ENCODE measurements at places on chromosomes 6 and 20.

GRCh38 chr6:3409699-3410384 lies 47.0 kb downstream of the SLC22A23 start:
- no peak for DNase-seq

DNA sequence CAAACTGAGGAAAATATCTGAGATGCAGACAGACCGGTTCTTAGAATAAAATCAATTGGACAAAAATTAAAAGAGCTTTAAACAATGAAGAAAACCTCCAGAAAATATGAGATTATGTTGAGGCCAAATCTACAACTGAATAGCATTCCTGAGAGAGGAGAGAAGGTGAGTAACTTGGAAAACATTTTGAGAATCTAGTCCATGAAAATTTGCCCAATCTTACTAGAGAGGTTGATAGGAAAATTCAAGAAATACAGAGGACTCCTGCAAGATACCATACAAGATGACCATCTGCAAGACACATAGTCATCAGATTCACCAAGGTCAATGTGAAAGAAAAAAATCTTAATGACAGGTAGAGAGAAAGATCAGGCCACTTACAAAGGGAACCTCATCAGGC lies 437.7 kb upstream of the ADGRB3 start:
- DNase-seq = no peak

DNA sequence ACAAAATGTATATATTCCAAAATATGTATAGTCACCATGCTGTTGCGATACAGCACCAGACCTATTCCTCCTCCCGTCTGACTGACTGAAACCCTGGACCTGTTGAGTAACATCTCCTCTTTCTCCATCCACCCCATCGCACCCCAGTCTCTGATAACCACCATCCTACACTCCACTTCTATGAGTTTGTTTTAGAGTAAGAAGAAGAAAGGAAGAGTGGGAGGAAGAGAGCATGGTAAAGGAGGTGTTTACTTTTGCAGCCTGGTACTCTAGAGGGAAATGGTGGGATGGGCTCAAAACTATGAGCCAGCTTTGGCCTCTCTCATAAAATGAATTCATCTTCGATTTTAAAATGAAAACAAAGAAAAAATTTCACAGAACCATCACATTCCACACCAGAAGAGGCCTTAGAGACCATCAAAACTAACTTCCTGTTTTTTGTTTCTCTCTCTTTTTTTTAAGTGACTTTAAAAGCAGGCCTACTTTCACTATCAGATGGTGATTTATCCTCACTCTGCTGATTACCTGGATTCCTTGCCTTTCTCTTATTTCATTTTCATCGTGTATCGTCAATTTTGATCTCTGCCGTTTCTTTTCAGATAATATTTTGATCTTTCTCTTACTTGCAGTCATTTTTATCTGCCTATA lies 16.8 kb upstream of the FUCA2 start:
- no peak for DNase-seq

DNA sequence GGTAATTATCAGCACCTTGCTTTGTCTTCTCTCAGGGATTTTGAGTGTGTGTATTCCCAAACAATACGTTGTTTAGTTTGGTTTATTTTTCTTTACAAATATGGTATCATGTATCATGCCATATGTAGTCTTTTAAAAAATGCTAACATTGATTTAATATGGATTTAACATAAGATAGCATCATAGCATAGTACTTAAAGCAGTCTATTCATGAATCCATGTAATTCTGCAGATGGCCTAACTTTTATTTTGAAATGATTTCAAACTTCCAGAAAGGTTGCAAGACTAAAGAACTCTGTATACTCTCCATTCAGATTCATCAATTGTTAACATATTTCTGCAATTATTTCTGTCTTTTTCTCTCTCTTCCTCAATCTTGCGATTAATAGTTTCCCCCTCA lies 7.9 kb downstream of the ZDHHC14 start:
- no peak for DNase-seq
